ENCODE measurements at places on chromosomes 5 and 9.

GRCh38 chr9:88996046-88996920 lies 5.0 kb downstream of the S1PR3 start:
- DNase-seq = no peak

DNA sequence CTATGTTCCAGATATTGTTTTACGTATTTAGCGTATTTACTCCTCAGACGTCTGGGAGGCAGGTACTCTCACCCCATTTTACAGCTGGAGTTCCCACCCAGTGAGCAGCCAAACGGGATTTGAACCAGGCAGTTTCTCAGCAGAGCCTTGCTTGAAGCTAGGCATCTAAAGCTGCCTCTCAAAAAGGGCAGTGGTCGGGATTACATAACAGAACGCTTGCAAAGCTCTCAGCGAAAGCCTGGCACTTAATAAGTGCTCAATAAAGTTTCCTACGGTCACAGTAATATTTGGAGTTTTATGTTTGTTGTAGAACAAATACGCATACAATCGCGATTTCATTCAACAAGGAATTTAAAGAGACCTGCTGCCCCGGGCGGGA lies 286 bp upstream of the BSPRY start:
- DNase-seq = no peak

DNA sequence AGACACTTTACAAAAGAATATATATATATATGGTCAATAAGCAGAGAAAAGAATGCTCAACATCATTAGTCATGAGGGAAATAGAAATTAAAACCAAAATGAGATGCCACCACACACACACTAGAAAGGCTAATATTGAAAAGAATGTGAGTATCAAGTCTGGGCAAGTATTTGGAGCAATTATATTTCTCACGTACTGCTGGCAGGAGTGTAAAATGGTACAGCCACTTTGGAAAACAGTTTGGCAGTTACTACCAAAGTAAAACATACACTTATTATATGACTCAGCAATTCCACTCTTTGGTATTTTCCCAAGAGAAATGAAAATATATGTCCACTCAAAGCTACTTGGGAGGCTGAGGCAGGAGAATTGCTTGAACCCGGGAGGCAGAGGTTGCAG lies 29.8 kb downstream of the NEUROG1 start:
- no peak for DNase-seq

DNA sequence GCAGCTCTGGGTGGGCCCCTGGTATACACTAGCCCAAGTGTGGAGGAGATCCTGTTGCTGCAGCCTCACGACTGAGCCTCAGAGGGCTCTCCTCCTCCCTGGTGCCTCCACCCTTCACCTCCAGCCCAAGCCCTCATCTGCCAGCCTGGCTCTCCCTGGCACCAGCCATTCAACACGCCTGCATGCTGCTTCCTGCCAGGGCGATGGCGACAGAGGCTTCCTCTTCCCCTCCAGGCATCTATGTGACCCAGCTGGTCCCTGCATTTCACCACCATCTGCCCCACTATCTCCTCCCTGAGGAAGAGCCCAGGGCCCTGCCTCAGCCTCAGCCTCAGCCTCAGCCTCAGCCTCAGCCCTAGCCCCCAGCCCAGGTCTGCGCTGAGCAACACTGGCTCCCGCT lies 54.8 kb upstream of the ANGPTL2 start:
- DNase-seq = no peak

DNA sequence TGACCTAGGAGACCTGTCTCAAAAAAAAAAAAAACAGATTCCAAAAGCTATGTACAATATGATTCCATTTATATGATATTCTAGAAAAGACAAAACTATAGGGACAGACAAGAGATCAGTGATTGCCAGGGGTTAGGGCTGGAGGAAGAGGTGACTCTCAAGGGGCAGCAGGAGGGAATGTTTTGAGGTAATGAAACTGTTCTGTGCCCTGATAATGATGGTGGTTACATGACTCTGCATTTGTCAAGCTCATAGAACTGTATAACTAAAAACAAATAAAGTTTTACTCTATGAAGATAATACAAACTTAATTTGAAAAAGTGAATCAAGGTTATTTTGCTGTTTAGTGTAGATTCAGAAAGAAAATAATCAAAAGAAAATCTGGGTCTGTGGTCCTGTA lies 125.3 kb upstream of the IQGAP2 start:
- DNase-seq = no peak

DNA sequence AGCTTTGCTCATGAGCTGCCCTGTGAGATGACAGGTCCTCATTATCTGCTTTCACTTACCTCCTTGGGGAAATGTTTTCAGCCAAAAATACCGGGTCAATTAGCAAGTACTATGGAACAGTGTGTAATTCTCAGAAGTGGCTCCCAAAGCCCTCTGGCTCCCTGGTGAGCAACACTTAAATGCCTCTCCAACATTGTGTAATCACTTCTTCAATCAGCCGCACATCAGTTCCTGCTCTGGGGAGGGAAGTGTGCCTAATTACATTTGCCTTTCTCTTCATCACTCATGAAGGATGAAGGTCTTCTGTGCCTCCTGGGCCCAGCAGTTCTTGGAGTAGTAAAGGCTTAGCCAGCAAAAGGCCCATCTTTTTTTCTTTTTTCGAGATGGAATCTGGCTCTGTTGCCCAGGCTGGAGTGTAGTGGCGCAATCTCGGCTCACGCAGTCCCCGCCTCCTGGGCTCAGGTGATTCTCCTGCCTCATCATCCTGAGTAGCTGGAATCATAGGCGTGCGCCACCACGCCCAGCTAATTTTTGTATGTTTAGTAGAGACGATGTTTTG lies 23.1 kb downstream of the NIM1K start:
- DNase-seq = no peak

DNA sequence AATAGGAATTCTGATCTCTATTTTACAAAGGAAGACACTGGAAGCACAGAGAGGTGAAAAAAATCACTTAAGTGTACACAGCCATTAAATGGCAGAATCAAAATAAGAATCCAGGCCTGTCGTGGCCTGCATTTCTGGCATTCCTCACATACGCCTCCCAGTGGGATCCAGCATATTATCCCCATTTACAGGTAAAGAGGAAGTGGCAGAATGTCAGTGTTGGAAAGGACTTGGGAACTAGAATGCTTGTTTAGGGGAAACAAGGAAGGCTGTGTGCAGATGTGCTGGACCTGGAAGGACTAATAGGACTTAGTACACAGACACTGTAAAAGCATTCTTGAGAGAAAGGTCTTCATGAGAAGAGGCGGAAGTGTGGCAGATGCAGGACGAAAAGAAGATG lies 241.8 kb downstream of the TRIM32 start:
- no peak for DNase-seq

DNA sequence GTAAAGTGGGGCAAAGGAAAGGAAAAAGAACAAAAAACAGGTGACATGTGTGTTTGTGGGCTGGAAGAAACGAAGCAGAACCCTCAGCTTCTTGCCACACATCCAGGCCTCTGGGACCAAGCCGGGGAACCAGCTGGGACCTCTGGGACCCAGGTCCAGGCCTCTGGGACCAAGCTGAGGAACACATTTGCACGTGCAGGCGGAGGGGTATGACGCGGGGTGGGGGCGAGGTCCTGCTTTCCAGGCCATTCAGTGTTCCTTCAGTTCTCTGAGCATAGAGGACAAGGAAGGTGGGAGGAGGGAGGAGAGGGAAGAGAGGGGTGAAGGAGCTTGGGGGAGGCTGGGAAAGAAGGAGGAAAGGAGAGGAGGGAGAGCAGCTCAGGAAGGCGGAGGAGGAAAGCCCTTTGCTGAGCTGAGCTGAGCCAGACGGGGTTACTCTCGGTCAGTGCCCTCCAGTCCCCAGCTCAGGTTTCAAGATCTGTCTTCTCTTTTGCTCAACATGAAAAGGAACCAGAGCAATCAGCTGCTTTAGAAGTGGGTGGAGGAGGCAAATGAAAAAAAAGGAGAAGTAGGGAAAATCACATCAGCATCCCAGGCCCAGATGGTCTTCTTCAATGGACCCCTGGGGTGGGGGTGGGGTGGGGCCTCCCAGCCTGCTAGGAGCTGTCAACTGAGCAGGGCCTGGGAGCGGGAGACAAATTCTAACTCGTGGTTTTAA lies 59.1 kb downstream of the ABCA1 start:
- no peak for DNase-seq

DNA sequence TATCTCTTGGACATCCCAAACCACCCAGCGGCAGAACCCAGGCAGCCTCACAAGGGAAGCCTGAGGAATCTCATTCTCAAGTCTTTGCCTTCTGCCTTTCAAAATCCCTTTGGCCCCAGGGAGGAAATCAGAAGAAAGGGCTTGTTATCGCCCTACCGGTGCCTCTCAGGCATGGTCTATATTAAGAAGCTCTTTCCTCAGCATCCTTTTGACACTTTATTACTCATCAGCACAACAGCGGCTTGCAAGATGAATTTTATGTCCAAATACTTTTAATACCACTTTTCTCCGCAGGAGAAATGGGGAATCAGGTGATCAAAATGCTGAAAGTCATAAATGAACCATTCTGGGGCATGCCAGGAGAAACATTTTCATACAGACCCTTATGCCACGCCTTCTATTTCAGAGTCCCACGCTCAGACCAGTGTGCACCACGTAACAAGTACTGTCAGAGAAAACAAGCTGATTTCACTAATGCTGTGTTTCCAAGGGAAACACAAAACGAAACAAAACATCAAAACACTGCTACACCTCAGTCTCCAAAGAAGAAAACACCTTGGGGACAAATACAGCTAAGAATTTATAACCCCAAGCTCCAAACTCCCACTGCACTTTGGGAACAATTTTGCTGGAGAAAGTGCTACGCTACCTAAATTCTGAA lies 30.0 kb downstream of the RAPGEF1 start:
- no peak for DNase-seq

- DNase-seq = no peak
Measured at GRCh38 chr9:90296539-90296938, 346.1 kb downstream of the DIRAS2 start.

DNA sequence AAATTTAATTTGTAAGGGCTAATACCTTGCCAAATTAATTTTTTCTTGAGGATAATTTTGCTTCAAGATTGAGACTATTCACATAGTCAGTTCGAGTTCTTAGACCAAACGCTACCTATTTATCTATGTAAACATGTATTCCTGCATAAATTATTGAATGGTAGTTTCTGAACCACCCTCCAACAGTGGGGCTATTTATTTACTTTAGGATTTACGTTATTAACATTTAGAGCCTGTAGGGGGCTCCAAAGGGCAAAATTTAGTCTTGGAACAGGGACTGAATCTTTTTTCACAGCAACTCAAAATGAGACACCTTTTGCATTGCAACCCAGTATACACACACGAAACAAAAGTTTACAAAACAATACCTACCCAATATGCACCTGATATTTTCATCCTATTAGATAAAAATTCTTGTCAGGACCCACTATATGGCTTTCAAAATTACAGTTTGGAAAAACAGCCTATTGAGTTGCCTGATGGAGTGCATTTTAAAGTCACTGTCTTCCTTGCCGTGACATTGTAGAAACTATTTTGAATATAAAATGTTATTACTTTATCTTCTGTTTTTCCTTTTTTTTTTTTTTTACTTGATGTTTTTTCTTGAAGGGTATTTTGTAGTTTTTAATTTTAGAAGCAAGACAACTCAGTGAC lies 47.1 kb upstream of the POU4F3 start:
- no peak for DNase-seq

DNA sequence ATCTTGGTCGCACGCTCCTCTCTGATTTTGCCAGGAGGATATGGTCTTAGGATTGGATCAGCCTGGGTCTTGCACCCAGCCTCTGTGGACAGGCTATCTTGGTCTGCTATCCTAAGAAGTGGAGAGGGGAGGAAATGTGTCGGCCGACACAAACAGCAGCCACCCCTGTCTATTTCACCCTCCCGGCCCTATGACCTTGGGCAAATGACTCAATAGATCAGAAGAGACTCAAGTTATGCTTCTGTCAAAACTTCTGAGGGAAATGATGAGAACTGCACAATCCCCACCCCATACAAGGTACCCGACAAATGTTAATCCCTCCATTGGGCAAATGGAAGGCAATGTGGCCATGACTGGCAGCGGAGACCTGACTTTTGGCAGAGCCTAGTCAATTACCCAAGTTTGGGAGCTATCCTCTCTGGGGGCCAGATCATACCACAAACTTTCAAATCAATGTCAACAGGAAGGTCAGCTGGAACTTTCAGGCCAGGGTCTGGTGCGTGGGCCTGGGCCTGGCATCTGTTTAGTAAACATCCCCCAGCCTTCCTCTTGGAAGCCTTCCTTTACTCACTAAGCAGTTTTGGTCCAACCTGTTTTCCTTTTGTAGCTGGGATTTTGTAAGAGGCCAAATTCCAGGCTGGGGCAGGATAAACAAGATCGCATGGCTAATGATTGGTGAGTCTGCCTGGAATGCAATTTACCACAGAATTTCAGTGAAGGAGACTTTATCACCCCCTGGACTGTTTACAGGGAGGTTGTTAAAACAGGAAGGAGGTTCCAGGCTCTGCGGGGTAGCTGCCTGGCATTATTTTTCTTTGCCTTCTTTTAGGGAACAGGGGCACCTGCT lies 64.2 kb upstream of the CPEB4 start:
- no peak for DNase-seq

- DNase-seq = no peak
Measured at GRCh38 chr5:142722146-142722545, 36.3 kb upstream of the FGF1 start.

- DNase-seq = no peak
Measured at GRCh38 chr5:126615286-126615685, 14.5 kb downstream of the PHAX start.

DNA sequence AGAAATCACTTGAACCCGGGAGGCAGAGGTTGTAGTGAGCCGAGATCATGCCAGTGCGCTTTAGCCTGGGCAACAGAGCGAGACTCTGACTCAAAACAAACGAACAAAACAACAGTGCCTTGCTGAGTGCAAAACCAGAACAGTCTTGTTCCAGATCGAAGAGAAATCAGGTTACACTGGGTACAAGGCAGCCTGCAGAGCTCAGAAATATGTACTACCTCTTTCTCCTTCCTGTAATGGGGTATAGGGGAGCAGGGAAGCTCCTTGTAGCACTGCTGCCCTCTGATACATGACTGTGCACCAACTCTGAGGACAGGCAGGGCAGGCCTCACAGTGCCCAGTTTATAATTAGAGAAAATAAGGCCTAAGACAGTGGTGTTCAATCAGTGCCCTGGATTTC lies 24.7 kb downstream of the TBC1D2 start:
- DNase-seq = no peak

GRCh38 chr5:2432076-2432920 lies 319.2 kb downstream of the IRX2 start:
- DNase-seq = no peak

All from stimulated activated CD8-positive, alpha-beta memory T cell treated with anti-CD3 and anti-CD28 coated beads, Interleukin-12 subunit alpha, Interleukin-12 subunit beta, amount 100 ng/mL, for 1 hour (primary cell).